ENCODE measurements at places on chromosomes 1 and 21.

DNA sequence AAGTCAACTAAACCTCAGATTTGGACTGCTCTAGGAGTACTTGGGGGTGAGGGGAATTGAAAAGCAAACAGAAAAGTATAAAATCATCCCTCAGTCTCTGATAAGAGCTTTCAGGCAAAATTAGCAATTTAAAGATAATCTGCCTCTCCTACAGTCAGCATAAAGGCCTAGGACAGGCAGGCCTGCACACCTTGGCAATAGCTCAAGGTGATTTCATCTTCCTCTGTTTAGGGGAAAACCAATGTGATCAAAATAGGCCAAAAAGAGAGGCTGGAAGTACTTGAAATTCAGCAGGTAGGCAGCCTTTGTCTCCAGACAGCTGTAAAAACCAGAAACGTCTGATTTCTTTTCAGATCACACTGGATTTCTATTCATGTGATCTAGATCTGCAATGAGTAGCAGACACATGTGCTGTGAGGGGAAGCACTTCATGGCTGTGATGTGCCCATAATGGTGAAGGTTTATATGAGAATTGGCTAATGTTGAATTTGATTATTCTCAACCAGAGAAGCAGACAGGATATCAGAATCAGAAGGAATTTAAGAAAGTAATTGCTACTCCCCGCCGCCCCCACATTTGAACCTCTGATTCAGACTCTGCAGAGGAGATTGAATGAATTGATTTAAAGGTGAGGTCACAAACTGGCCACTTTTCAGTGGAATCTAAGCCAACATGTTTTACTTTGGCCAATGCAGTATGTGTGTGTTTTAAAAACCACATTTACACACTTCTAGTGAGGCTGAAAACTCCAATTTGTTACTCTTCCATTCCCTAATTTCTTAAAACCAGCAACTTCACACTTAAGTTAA is 45.8 kb upstream of the DNASE2B start:
- no peak for DNase-seq

GRCh38 chr1:184648856-184649201 is 105.8 kb downstream of the EDEM3 start:
- no peak for DNase-seq

DNA sequence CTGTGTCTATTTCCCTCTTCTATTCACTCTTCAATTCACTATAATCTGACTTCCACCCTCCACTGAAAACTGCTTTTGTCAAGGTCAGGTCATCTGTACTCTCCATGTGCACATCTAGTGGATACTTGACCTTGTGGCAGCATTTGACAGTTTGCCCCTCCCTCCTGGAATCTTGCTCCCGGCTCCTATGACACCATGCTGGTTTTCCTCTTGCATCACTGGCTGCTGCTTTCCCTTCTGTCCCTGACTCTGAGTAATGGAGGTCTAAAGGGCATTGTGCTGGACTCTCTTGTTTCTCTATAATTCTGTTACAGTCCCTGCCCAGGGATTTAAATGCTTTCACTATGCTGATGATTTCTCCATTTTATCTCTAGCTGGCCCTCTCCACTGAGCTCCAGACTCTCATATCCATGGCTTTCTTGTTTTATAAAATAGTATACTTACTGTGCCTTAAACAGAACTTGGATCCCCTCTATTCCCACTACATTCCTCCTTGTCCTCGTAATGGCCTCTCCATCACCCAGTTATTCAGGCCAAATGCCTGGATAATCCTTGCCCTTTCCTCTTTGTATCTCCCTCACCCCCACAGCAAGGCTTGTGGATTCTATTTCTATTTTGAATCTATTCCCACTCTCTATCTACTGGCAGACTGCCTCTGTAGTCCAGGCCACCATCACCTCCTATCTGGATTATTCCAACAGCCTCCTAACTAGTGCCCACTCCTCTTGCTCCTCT is 36.8 kb upstream of the PODN start:
- no peak for DNase-seq

DNA sequence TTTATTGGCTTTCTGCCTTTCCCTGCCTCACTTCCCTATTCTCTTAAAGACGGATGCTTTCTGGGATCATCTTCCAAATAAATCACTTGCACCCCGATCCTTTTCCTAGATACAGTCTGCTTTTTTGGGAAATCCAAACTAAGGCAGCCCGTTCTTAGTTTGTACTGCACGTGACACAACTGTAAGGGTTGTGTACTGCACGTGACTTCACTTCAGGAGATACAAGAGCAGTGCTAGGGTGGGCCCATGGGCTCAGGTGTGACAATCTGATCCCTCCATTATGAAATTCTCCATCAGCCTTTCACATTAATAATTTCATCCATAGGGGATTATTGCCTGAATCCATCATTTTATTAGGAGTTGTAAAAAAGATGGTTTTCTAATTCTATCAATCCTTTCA is 33.8 kb upstream of the SPOCD1 start:
- DNase-seq = no peak

DNA sequence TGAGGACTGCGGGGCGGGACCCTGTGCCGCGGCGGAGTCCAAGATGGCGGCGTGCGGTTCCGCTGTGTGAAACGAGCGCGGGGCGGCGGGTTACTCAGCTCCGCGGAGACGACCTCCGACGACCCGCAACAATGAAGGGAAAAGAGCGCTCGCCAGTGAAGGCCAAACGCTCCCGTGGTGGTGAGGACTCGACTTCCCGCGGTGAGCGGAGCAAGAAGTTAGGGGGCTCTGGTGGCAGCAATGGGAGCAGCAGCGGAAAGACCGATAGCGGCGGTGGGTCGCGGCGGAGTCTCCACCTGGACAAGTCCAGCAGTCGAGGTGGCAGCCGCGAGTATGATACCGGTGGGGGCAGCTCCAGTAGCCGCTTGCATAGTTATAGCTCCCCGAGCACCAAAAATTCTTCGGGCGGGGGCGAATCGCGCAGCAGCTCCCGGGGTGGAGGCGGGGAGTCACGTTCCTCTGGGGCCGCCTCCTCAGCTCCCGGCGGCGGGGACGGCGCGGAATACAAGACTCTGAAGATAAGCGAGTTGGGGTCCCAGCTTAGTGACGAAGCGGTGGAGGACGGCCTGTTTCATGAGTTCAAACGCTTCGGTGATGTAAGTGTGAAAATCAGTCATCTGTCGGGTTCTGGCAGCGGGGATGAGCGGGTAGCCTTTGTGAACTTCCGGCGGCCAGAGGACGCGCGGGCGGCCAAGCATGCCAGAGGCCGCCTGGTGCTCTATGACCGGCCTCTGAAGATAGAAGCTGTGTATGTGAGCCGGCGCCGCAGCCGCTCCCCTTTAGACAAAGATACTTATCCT is 430 bp downstream of the RBM15 start:
- DNase-seq = no peak

DNA sequence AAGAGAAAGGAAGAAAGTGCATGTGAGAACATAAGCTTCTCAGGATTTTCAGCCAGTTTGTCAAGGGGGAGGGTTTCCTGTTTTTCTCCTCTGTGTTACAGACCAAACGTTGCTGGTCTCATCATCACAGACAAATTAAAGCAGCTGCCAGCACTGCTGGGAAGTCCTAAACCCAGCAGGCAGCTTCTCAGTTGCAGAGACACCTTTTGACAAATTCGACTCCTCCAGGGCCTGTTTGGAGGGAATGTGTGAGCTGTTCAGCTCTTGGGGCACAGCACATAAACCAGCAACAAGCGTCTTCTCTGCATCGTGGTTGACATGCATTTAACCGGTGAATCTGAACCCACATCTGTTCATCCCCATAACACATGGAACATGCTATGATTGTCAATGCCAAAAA is 454.6 kb upstream of the RUNX1 start:
- no peak for DNase-seq

DNA sequence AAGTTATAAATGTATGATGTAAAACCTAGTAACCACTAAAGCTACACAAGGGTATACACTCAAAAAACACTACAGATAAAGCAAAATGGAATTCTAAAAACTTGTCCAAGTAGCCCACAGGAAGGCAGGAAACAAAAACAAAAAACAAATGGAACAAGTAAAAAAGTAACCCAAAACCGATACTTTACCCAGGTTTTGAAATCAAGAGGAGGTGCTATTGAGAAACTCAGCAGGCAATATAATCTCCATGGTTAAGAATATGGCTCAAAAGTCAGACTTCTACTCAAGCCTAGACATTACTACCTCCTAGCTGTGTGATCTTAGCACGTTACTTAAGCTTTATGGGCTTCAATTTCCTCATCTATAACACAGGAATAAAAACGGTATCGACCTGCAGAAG is 13.3 kb downstream of the RBBP5 start:
- DNase-seq = no peak

DNA sequence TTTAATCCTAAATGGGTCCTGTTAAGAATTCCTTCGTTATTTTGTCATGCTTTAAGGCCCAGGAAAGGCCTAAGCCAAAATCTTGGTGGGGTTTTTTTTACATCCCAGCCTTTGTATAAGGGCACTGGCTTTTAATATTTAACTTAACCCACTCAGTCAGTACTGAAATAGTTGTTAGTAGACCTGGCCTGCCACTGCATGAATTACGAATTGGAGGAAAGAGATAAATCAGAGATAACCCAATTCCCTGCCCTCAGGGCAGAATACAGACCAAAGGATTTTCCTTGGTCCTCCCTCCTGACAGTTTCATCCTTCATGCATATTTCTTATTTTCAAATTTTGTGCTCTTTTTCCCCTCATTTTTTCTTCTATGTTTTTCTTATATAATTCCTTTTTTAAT is 193.0 kb downstream of the FASLG start:
- no peak for DNase-seq

- no peak for DNase-seq
These were observed 52.8 kb upstream of the EDARADD start for GRCh38 chr1:236341298-236341697.

DNA sequence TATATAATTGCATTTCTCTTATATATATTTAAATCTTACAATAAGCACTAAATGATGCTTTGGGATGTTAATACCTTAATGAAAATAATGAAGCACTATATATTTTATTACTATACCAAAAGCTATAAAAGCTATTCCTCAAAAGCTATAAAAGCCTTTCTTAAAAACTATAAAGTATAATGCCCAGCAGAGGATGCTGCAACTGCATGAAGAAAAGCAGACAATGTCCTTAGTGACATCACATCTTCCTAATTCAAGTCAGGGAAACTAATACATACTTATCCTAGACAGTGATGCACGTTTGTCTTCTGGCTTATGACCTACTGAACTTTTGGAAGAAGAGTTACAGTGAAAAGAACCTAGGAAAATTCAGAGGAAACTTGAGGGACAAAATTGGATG is 13.6 kb upstream of the C1orf185 start:
- DNase-seq = no peak

DNA sequence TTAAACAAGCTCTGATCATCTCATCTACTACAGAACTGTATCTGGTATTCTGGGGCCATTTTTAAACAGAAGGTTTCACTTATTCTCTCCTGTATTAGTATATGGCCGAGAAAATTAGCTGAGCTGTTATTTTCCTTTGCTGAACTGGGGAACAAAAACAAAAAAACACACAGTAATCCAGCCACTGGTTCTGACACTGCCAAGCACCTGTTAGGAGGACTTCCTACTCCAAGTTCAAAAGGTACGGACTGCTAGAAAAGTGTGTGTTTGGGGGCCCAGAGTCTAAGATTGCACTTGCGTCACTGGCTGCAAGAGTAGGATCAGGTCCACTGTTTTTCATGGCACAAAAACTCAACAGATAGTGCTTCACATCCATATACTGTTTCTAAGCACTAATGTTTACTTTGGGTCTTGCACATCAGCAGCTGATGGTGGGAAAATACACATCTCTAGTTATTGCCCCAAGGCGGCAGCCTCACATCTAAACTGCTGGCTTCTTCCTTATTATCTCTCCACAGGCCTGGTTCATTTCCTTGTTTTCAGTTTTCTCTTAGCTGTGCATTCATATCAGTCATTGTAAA is 226.1 kb downstream of the FGGY start:
- no peak for DNase-seq

GRCh38 chr1:208248991-208249696 is 5.0 kb upstream of the PLXNA2 start:
- no peak for DNase-seq

- DNase-seq = peak; percentile 32
These were observed 587.3 kb downstream of the PTPRC start for GRCh38 chr1:199226163-199226562.

GRCh38 chr1:941588-942383 is 17.3 kb downstream of the NOC2L start:
- peak; percentile 59 for DNase-seq

GRCh38 chr1:86505564-86505902 is 36.8 kb downstream of the CLCA1 start:
- no peak for DNase-seq

- no peak for DNase-seq
These were observed 36.4 kb downstream of the RXRG start for GRCh38 chr1:165408518-165408917.

DNA sequence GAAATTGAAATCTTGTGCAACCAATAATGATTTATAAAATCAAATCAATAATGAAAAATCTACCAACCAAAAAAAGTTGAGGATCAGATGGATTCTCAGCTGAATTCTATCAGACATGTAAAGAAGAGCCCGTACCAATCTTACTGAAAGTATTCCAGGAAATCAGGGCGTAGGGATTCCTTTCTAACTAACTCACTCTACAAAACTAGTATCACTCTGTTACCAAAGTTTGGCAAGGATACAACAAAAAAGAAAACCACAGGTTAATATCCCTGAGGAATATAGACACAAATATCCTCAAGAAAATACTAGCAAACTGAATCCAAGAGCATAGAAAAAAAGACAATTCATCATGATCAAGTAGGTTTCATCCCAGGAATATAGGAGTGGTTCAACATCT is 52.8 kb upstream of the ADGRL4 start:
- DNase-seq = no peak

DNA sequence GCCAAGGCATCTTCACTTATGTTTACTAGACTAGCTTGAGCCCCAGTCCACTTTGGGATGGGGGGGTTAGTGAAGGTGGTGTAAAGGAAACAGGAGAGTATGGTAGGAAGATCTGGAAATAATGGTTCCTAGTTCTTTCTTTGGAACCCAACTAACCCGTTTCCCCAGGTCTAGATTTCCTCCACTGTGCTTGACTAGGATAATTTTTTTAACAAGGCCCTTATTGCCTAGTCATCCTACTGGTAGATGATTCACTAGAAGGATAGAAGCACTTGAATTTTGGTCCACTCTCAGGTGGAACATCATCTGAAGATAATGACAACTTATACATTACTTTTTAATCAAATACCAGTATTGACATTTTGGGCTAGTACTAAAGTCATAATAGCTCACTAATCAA is 45.9 kb upstream of the MYOCOS start:
- no peak for DNase-seq

GRCh38 chr1:206518743-206519142 is 11.4 kb downstream of the RASSF5 start:
- DNase-seq = no peak

GRCh38 chr21:31509194-31510017 is 150.1 kb upstream of the SOD1 start:
- peak; percentile 39 for DNase-seq

GRCh38 chr1:211522804-211523203 is 30.8 kb upstream of the RD3 start:
- DNase-seq = no peak
